ENCODE measurements at places on chromosomes 3 and 15.

DNA sequence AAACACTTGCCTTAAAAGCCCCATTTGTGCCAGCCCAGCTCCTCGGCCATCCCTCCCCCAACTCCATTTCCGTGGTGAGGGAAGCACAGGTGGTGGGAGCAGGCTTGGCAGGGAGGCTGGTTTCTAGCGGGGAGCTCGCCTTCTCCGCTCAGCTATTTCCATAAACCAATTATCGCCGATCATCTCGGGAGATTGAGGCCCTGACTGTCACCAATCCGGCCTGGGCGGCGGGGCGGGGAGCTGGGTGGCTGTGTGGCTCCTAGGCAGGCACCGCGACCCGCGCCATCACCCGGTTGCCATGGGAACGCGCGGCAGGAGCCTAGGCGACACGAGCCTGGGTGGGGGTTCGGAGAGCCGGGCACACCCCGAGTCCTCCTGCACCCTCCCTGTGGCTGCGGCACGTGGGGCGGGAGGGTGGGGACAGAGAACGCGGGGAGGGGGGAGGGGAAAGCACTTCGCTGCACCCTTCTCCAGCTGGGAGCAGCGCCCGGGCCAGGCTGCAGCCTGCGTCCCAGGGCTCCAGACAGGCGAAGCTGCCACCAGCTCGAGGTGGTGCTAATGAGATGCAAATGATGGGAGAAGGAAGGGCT, 9.3 kb downstream of the CCDC33 start:
- peak; percentile 44 for DNase-seq

DNA sequence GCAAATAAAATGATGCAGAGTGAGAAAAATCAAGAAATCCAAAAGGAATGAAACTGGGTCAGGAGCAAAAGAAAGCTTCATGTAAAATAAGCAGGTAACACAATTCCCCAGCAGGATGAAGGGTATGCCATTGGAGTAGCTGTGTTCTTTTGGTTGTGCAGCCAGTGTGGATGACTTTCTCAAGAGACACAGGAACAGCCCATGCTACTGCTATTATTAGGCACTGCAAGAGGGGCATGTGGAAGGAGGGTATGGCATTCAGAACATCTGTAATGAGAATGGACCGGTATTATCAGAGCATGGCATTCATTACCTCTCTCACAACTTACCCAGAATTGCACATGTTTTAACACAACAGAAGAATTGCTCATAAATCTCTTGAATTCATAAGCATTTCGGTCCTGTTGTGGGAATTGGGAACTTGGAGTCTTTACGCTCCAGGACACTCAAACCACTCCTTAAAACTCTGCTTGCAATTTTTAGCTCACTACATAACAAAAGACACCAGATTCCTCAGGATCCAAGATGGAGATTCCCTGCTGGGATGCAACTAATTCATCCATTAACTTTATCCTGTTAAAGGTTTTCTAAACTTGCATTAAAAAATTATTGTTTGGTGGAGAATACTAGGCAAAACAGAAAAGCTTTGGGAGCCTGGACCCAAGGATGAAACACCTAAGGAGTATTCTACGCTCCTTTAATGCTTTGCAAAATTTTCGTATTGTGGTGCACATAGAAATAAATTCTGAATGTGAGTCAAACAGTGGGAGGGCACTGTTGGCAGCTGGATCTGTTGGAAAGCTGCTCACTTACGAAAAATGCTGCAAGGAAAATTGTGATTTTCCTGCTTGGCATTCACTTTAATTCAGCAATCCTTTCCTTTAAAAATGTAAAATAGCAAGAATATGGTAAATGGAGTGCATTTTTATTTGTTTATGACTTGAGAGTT, 34.6 kb upstream of the CDIN1 start:
- DNase-seq: no peak

- no peak for DNase-seq
Observed at GRCh38 chr3:13149330-13150108, 76.3 kb upstream of the IQSEC1 start.

DNA sequence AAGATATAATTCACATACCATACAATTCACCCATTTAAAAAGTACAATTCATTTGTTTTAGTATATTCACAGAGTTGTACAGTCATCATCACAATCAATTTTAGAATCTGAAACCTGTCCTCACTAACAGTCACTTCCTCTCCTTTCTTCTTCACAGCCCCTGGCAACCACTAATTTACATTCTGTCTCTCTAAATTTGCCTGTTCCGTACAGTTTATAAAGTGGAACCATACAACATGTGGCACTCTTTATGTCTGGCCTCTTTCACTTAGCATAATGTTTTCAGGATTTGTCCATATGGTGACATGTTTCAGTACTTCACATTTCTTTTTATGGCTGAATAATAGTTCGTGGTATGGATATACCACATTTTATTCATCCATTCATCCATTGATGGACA, 22.7 kb downstream of the ERICH6 start:
- DNase-seq: no peak

DNA sequence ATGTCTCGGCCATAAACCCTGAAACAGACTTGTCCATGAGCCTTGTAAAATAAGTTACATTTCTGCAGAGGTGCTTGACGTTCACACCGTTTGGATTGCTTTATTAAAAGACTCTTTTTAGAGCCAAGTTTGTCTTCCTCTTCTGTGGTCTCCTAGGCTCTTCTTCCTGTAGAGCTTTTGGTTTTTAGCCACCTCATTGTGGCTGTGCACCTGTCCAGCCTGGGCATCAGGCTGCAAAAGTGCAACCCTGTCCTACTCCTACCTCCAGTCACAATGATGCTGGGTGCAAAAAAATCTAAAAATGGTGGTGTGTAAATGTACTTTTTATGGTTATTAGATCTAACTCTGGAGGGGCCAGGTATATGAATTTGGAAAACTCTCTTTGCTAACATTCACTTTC, 2.8 kb upstream of the RIOX2 start:
- DNase-seq: no peak

DNA sequence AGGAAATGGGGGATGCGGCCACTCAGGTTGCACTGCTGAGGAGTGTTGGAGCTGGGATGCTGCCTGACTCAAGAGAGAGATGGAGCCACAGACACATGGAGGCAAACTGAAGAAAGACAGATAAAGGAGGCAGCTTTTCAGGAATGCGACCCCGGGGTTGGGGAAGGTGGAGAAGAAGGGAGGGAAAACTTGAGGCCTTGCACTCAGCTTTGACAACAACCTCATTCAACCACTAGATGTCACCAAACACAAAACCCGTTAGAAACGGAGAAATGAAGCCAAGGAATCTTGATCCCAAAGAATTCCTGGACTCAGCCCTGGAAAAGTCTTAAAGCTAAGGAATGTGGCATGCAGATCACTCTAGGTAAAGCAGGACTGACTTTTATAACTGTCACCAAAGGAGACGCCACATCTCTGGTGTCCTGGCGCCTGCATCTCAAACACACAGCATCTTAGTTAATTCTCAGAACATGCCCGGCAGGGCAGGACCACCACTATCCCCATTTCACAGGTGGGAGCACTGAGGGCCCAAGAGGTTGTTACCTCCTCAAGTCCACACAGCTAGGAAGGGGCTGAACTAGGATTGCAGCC, 59.6 kb upstream of the LMCD1 start:
- no peak for DNase-seq

DNA sequence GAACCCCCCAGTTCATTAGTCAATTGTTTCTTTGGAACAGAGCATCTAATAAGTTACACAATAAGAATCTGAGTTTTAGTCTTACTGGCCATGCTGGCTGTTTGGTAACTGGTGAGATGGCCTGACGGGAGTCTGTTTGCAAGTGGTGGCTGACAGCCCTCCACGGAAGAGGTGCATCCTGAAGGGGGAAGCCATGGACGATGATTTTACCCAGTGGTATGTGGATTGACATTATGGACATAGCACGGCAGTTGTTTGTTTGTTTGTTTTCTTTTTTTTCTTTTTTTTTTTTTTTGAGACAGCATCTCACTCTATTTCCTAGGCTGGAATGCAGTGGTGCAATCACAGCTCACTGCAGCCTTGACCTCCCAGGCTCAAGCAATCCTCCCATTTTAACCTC, 156.0 kb downstream of the RPLP1 start:
- DNase-seq: no peak
